T-cell (primary cell): ENCODE measurements at places on chromosomes 7 and 10. TPM values are rescaled to one million over a fixed set of nuclear protein-coding genes. Genes with fewer than 3 reads are reported as not detected.

The EIF5AL1 gene
- not detected for total RNA-seq

The TUBAL3 gene
- total RNA-seq: not detected

The ACBD7 gene
- total RNA-seq: 0.98 TPM

The GPNMB gene
- 0.76 TPM for total RNA-seq

The ZNHIT1 gene
- total RNA-seq: 50.7 TPM

The UPP1 gene
- total RNA-seq: 177 TPM

The NRF1 gene
- 34.5 TPM for total RNA-seq

The LRIT1 gene
- total RNA-seq: not detected

DNA sequence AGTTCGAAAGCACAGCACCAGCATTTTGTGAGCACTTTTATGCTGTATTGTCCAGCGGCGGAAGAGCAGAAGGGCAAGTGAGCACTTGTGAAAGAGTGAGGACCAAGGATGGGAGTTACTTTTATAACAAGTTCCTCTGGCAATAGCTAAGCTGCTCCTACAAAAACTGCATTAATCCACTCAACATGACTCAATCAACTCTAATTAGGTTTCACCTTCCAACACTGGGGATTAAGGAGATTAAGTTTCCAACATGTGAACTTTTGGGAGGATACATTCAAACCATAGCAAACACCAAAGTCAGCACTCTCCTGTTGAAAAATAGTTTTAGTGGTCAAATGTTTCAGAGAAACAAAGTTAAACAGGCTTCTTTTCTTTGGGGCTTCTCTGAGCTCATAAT is 844.5 kb downstream of the REEP3 start:
- no peaks in the 10 kb centered on the region for H3K36me3 ChIP-seq
- no peak overlapping the region for H3K27ac ChIP-seq
- H3K4me1 ChIP-seq: no peaks in the 10 kb centered on the region

GRCh38 chr10:120478386-120478785 is 21.4 kb downstream of the PLPP4 start:
- no peaks in the 10 kb centered on the region for H3K36me3 ChIP-seq
- no peak overlapping the region for H3K4me3 ChIP-seq
- H3K27me3 ChIP-seq: no peaks in the 10 kb centered on the region
- DNase-seq: no peak
- H3K4me1 ChIP-seq: no peaks in the 10 kb centered on the region

- peaks cover 4% of the 10 kb centered on the region for H3K4me1 ChIP-seq
- H3K27ac ChIP-seq: no peak overlapping the region
- H3K4me3 ChIP-seq: no peak overlapping the region
- no peaks in the 10 kb centered on the region for H3K36me3 ChIP-seq
Observed at GRCh38 chr10:24825551-24825950, 101.9 kb upstream of the ARHGAP21 start.

GRCh38 chr10:121338206-121338980 is 259.9 kb downstream of the FGFR2 start:
- DNase-seq: no peak
- no peaks in the 10 kb centered on the region for H3K27me3 ChIP-seq
- no peaks in the 10 kb centered on the region for H3K4me1 ChIP-seq
- no peak overlapping the region for H3K27ac ChIP-seq
- no peak overlapping the region for H3K4me3 ChIP-seq
- H3K36me3 ChIP-seq: no peaks in the 10 kb centered on the region

GRCh38 chr10:115052226-115052625 is 40.9 kb upstream of the ATRNL1 start:
- peaks cover 4% of the 10 kb centered on the region for H3K27me3 ChIP-seq
- H3K36me3 ChIP-seq: no peaks in the 10 kb centered on the region
- DNase-seq: no peak
- no peaks in the 10 kb centered on the region for H3K4me1 ChIP-seq

DNA sequence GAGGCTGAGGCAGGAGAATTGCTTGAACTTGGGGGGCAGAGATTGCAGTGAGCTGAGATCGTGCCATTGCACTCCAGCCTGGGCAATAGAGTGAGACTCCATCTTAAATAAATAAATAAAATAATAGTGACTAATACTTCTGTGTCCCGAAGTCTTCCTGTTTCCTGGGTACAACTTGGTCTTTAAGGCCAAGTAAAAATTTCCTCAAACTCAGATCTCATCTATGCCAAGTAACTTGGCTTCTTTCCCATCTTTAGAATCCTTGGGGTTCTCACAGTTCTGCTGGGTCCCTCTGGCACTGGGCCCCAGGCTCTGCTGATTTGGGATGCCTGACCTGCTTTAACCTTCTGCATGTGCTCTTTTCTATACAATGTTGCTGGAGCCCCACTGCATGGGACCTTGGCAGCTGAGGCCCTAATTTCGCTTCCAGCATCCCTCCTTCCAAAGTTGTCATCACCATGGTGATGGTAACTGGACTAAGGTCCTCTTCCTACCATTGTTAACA is 22.7 kb upstream of the AKR1B10 start:
- no peaks in the 10 kb centered on the region for H3K27me3 ChIP-seq
- no peaks in the 10 kb centered on the region for H3K36me3 ChIP-seq
- no peak for DNase-seq
- no peaks in the 10 kb centered on the region for H3K4me1 ChIP-seq
- no peak overlapping the region for H3K4me3 ChIP-seq

- no peak overlapping the region for H3K27ac ChIP-seq
- H3K27me3 ChIP-seq: no peaks in the 10 kb centered on the region
- DNase-seq: no peak
- no peak overlapping the region for H3K4me3 ChIP-seq
- H3K4me1 ChIP-seq: peaks cover 26% of the 10 kb centered on the region
Observed at GRCh38 chr10:21529032-21529910, 3.8 kb upstream of the SKIDA1 start.
